ENCODE measurements at places on chromosomes 7 and 10.

GRCh38 chr7:140915935-140916555, 8.7 kb downstream of the BRAF start:
- DNase-seq, result no peak

- no peak for DNase-seq
Measured at GRCh38 chr10:30294476-30295240, 54.4 kb downstream of the MTPAP start.

DNA sequence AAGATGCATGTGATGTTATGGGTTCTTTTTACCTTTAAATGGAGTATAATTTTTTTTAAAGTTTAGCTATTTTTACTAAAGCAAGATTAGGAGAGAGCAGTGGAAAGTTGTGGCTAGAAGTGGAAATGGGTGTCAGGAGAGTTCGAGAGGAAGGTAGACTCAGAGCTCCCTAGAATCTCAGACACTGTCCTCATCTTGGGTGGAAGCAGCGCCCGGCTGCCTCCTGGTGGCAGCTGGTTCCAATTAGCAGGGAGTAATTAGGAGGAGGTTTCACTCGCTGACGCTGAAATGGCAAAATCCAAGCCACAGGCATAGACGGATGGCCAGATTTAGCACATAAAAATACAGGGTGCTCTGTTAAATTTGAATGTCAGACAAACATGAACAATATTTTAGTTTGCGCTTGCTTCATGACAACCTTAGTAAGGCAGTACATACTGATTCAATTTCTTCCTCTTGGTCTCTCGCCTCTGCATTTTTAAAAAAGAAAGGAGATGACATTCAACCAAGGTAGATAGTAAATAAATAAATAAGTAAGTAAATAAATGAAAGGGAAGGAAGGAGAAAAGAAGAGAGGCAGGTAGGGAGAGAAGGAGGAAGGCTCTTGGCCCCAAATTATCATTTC, 58.5 kb downstream of the LGI1 start:
- peak; percentile 25 for DNase-seq

DNA sequence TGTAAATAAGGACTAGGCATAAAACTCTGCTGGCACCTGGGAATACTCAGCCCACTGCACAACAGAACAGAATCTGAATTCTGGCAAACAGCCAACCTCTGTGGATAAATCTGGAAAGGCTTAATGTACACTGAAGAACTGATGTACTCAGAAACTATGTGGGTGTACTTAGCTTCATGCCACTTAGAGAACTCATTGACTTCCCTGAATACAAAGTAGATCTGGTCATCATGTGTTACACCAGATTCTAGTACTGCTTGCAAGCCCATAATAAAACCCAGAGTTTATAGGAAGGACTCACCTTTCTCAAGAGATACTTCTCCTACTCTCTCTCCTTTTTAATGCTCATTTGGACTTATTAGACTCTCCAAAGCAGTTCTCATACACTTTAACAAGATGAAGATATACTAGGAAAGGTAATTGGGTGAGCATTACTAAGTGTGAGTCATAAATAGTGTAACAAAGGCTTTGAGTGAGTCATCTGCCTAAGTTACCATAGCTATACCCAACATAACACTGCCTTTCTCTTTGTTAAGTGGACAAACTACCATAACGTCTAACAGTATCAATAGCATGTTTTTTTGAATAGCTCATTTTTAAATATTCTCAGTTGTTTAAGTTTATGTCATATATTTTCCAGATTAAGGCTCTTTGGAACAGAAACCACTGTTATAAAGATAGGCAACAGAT, 309.1 kb downstream of the MDFIC start:
- no peak for DNase-seq

DNA sequence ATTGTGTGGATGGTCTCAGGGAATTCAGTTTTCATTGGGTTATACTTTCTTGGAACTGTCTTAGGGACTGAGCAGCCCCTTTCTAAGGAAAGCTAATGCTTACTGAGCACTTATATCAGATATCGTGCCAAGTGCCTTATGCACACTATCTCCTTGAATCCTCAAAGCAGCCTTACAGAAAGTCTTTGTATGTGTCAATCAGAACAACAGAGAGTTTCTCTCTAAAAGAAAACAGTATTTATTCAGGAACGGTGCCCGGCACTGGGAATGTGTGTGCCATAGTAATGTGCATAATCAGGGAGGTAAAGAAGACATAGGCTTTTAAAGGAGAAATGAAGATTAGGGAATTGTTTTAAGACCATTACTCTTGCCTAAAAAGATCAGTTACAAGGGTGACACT, 17.3 kb downstream of the ANTXRL start:
- no peak for DNase-seq

- no peak for DNase-seq
Measured at GRCh38 chr10:29914986-29915785, 144.2 kb downstream of the JCAD start.

GRCh38 chr10:73043319-73043718, 53.3 kb downstream of the P4HA1 start:
- no peak for DNase-seq

DNA sequence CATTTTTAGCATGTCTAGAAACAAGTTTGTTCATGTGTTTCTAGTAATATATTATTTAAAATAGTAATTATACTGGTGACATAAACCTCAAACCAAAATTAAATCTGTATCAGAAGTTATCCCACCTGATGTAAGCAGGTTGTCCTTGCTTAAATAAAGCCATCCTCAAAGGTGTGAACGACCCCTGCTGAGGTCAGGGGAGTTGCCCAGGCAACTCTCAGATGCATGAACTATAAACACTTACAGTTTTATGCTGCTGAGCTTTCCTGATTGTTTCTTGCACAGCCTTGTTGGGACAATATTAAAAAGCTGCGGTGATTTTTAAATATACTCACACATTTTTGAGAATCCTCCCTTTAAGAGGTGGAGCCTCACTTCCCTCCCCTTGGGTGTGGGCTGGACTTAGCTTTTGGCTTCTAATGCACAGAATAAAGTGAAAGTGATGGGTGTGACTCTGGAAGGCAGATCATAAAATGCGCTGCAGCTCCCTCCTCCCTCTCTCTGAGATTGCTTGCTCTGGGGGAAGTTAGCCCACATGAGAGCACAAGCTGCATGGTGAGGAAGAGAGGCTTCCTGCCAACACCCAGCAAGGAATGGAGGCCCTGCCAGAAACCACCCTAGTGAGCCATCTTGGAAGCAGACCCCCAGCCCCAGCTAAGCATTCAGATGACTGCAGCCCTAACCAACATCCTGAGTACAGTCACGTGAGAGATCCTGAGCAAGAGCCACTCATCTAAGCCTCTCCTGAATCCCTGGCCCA, 152.7 kb downstream of the SKIDA1 start:
- no peak for DNase-seq

DNA sequence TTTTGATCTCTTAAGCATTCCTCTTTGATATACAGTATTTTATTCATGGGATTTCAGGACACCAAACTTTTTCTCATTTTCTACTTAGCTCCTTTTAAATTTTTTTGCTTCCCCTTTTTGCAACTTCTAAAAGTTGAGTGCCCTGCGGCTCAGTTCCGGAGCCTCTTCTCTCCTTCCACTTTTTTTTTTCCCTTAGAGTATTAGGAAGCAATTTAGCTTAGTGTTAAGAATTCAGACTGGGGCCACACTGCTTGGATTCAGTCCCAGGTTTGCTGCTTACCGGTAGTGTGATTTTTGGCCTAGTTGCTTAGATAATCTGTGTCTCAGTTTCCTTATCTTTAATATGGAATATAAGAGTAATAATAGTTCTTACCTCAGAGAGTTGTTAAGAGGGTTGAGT, 3.4 kb downstream of the STAM start:
- DNase-seq, result no peak

- no peak for DNase-seq
Measured at GRCh38 chr7:68143345-68143744, 1146.7 kb downstream of the TYW1 start.

GRCh38 chr7:28942168-28942567, 16.0 kb downstream of the TRIL start:
- no peak for DNase-seq

DNA sequence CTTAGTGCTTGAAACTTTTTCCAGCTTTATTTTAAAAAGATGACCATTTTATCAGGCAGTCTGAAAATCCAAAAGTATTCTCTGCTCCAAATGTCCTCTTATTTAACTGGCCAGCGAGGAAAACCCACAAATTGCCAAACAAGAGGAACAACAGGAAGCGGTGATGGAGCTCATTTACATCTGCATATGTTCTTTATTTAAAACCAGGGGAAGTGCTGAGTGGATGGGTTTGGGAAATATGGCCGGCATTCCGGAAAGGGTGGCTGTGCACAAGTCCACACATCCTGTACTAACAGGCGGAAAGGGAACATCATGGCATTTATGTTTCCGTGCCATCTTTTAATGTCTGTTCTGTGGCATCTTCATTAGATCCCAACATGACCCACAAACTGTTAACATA, 974.5 kb downstream of the LRMDA start:
- no peak for DNase-seq

- DNase-seq, result no peak
Measured at GRCh38 chr7:107744345-107744750, 406 bp downstream of the CBLL1 start.

- no peak for DNase-seq
Measured at GRCh38 chr7:30226614-30227268, 57.7 kb upstream of the ZNRF2 start.

DNA sequence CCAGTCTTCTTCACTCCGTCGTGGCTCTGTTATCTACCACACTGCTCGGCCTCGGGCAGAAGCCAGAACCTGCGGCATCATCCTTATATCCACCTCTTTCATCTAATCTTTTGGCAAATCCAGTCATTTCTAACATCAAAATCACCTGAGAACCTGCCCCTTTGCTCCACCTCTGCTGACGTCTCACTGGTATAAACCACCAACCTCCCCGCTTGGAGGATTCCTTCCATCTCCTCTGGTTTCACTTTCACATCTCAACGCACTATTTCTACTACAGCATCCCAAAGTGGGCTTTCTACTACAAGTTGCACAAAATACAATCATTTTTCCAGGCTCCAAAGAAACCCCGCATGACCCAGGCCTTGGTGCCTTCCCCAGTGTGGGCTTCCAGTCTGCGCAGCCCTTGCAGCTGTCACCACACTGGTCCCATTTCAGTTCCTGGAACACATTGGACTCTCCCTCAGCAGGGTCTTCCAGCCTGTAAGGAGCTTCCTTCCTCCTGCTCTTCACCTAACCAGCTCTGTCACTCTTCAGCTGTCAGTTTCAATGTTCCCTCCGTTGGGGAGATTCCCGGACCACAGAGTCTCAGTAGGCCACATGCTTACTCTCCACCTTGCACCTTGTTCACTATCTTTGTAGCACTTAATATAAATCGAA, 85.0 kb downstream of the PRKCQ start:
- DNase-seq, result no peak

All from activated CD4-positive, alpha-beta T cell treated with anti-CD3 and anti-CD28 coated beads for 24 hours (primary cell).